ENCODE measurements at places on chromosomes 11 and 22.

- no peak for DNase-seq
Observed at GRCh38 chr11:62559204-62559603, 12.6 kb upstream of the AHNAK start.

DNA sequence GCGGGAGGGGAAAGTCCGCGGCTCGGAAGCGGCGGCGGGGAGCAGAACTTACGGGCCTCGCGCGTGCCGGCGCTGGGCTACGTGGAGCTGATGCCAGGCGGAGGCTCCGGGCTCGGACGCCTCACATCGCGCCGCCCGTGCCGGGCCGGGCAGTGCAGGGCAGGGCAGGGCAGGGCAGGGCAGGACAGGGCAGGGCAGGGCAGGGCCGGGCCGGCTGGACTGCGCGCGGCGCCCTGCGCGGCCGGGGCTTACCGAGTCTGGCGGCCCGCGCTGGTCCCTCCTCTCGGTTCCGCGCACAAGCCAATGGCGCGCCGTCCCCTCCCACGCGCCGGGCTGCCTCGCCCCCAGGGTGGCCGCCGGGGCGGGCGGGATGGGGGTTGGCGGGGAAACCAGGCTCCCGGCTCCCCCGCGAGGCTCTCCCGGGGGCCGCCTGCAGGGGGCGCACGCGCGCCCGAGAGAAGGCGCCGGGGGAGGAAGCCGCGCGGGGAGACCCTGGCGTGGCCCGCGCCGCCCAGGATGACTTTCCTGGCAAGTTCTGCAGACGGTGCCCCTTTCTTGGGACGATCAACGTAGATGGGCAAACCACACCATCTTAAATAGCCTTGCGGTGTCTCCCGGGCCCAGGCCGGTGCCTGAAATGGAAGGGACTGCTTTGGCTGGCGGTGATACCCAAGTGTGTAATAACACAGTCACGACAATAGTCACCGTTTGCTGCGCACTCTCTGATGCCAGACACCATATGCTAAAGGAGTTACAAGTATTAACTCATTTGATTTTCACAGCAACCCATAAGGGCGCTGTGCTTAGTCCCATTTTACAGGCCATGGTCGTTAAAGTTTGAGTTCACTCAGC lies at the start of gene TP53I11:
Gene TP53I11 (minus strand): TSS at position 259 of the 852 bp plus-strand sequence. CDS start 12,548 bp downstream, outside the sequence.
- peak; percentile 17 for DNase-seq

GRCh38 chr22:48441553-48441850 lies 1386.2 kb downstream of the BRD1 start:
- no peak for DNase-seq

DNA sequence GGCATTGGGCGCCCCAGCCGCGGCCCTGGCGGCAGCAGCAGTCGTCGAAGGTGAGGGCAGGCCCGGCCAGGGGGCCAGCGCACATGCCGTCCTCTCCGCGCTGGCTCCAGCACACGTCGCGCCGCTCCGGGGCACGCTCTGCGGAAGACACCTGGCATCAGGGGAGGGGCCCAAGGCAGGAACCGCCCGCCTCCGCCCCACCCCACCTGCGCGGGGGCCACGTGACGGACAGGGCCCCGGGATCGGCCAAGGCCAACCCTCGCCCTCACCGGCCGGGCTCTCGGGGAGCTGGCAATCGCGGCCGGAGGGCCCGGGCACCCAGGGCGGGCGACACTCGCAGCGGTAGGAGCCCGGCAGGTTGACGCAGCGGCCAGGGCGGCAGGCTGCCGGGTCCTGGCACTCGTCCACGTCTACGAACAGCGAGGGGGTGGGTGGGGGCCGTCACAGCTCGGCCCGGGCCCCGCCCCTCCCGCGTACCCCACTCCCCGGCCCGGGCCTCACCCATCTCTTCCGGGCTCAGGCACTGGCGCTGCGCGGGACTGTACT lies 14.9 kb downstream of the SCYL1 start:
- DNase-seq = no peak

GRCh38 chr22:40014667-40015248 lies 20.0 kb downstream of the FAM83F start:
- no peak for DNase-seq

GRCh38 chr11:121870206-121871045 lies 245.6 kb downstream of the BLID start:
- DNase-seq = no peak

DNA sequence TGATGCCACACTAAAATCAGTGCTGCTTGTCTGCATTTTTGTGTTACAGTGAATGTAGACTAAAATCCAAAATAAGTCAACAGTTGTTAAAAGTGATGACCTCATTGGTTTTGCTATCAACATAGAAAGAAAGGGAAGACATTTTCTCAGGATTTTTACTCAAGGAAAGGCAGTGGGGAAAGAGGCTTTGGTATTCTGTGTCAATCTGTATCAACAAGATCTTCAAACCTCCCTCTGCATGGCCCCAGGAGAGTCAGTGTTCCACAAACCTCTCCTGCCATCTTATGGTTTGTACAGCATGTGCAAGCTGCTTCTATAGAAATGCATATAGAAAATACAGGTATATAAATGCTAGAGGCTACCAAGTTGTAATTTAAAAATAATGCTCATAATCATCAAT lies 13.8 kb upstream of the OR51M1 start:
- DNase-seq = peak; percentile 24

GRCh38 chr11:86185381-86185750 lies 59.2 kb upstream of the EED start:
- DNase-seq = no peak

- peak; percentile 75 for DNase-seq
Observed at GRCh38 chr11:108870373-108871020, 205.6 kb downstream of the DDX10 start.

DNA sequence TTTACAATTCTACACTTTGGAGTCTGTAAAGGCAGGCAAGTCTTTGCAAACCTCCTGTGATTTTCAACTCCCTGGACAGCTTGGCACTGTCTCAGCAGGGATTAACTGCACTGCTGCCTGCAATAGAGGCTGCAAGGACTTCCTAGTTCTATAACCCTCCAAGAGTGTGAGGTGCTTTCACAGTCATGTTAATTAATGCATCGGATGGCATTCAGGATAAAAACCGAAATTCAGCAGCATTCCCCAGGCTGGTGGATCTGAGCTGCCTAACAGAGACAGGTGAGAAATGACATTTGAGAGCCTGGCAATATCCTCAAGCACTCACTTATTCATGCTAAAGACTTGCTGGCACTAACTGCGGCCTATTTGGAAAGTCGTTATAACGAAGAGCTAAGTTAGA lies 85.0 kb downstream of the LARGE1 start:
- DNase-seq = no peak

DNA sequence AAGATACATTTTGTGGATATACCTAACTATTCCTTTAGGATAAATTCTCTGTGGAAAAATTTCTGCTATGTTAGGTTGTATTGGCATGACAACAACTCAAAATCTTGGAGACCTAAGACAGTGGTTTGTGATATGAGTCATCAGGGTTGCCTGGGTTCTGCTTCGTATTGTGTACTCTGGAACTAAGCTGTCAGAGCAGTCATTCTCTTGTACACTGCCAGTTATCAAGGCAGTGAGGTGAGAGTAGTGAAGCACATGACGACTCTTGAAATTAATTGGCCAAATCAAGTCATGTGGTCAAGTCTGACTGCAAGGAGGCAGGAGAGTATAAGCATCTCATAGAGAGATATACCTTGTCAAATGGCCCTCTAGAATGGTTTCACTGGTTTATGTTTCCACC lies 104.4 kb downstream of the FANCF start:
- DNase-seq = peak; percentile 41

- no peak for DNase-seq
Observed at GRCh38 chr11:115665175-115665821, 161.1 kb upstream of the CADM1 start.

GRCh38 chr11:12128301-12128751 lies 17.9 kb downstream of the MICAL2 start:
- no peak for DNase-seq

DNA sequence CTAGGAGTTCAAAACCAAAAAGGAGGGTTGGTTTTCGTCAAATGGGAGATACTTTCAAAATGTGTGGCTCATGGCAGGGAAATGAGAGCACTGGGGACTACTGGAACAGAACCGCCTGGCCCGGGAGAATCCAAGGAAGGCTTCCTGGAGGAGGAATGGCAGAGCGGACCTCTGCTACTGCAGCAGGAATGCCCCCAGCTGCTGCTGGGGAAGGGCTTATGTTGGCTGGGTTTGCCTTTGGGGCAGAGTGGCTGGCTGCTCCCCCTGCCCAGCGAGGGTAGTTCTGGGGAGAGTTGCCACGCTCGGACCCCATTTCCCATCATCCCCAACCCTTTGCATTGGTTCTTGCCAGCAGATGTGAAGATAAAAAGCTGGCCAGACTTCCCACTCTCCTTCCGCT lies 10.6 kb upstream of the APOBEC3A start:
- no peak for DNase-seq

DNA sequence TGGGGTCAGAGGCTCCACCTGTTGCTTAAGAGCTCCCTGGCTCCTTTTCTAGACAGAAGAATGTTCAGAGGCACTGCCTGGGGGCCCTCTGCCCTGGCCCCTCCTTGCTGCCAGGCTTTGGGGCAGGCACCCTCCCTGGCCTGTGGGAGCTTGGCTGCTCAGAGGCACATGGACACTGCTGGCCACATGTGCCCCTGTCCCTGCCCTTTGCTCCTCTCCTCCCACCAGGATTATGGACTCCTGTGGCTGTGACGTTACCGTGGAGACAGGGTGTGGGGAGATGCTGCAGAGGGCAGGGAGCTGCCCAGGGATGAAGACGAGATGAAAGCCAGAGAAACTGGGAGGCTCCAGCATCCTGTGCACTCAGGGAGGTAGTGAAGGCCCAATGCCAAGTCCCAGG lies 14.7 kb downstream of the DRD2 start:
- DNase-seq = no peak

- no peak for DNase-seq
Observed at GRCh38 chr11:22192642-22193347, at the start of gene ANO5. Gene ANO5, plus strand, starts transcription at chr11:22193085. Its CDS starts 408 bp downstream, at chr11:22193493.

DNA sequence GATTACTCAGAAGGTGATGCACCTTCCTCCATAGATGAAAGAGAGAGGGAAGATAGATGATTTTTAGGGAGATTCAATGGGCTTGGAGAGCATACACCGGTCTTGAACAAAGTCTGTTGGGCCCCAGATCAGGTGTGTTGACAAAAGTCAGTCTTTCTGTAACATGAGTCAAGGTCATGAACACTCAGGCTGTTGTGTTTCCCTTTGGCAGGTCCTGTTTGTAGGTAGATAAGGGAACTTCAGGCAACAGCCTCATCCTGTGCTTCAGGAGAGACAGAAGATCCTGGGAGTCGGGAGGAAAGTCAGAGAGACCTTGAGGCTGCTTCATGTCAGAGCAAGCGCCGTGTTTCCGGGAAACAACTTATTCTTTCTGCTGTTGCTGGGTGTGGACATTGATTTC lies 703.1 kb downstream of the BRD1 start:
- no peak for DNase-seq

DNA sequence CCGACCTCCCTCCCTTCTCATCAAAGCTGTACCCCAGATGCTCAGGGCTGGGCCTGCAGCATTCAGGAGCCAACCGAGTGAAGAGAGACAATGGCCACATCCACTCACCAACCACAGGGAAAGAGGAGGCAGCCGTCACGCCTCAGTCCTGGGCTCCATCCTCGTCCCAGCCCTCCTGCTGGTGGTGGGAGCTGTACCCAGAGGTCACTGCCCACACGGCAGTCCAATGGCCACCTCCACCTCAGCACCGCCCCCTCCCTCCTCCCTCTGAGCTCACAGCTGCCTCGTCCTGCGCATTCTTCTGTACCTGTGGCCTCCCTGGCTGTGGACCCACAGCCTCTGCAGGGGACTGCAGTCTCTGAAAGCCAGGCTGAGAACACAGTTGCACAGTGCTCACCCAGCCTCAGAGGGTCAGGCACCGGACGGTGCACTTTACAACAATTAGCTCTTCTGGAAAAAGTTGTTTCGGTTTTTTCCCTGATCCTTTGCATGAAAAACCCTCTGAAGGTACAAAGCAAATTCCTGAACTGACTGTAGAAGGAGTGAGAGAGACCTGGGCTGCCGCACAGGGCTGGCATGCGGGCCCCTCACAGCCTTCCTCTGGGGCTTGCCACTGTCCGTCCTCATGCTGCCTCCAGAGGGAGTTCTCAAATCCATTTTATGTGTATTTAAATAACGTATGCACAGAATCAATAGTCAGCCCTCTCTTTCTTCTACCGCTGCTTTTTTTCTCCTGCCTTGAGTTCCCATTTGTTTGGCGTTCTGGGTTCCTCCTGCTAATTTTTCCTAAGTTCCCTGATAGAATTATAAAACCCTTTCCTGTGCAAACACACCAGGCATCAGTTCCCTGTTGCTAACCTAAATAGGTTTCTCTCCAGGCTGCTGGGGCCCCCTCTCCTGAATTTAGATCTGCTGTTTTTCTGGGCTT lies 52.7 kb downstream of the PHF21B start:
- no peak for DNase-seq

DNA sequence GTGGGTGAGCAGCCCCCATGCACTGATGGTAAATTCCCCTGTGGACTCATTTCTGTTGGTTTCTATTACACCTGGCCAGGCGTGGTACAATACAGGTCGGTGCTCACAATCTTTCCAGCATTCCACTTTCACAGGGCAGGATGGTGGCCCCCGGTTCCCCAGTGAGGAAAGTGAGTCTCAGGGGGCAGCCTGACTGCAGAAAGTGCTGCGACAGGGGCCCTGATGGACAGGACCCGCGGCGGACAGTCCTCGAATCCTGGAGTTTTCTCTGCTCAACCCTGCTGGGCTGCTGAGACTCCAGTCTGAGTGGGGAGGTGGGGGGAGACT lies 3.1 kb upstream of the PGGHG start:
- DNase-seq = no peak

DNA sequence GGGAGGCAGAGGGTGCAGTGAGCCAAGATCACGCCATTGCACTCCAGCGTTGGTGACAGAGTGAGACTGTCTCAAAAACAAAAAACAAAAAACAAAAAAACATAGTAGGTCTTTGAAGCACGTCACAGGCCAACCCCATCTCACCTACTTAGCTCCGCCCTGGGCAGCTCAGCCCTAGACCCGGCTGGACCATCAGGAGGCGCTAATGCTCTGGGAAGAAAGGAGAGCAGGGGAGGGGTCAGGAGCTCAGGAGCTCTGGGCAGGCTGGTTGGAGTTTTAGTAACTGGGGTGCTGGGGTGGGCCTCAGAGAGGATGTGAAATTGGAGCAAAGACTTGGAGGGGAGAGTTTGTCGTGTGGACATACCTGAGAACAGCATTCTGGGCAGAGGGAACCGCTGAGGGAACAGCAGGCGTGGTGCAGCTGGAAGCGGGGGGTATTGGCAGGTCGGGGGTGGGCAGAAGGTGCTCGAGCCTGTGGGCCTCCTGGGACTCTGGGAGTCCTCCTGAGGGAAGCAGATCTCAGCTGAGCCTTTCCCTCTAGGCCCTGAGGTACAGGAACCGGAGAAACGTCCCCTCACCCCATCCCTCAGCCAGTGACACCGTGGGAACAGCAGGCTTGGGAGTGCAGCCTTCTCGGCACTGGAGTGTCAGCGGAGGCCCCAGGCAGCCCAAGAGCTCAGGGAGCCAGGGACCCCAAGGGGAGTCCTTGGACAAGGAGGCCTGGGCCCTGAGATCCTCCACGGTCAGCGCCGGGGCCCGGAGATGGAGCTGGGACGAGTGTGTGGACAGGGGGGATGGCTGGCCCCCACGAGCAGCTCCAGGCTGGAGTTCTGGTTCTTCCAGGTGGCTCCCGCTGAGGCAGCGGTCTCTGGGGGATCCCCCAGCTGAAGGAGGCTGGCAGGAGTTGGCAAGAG lies 2.2 kb upstream of the RPS6KA4 start:
- DNase-seq = no peak

Data from fibroblast of skin of left quadriceps (primary cell).